ENCODE measurements at places on chromosomes 4 and X. TPM values are rescaled to one million over a fixed set of nuclear protein-coding genes. Genes with fewer than 3 reads are reported as not detected.
A peak's percentile ranks its signal among the peaks of the same experiment; 100 is the strongest.

Gene CT45A3
- polyA plus RNA-seq = not detected

DNA sequence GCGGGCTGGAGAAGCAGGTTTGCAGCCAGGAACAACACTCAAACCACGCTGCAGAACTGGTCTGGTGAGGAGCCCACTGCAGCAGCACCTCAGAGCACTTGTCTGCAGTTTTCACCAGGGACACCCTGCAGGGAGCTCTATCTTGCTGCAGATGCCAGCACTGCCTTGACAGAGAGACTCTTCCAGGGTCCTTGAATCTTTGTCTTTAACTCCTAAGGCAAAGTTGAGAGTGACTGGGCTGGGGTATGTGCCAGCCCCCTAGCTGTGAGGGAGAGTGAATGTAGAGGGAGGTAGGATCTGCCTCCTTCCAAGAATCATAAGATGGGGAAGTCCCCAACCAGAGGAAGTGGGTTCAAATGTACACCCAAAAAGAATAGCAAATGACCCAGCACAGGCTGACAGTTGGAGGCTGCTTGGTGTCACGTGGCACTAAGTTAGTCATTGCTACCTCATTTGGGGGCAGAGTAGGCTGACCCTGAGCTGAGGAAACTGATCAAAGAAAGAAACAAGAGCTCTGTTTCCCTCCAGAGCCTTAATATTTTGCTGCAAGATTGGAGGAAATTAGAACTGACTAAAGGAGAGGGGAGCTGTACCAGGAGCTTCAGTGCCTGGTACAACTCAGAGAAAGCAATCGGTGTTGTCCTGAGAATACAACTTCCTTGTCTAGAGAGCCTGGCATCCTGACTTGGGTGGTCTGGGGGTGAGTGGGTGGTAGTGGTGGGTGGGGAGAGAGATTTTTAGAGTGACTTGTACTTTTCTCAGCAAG lies 28.2 kb upstream of the HUWE1 start:
- peak overlapping the region; percentile 75 for H3K4me3 ChIP-seq
- peaks cover 50% of the 10 kb centered on the region for H3K4me1 ChIP-seq
- DNase-seq = peak; percentile 65
- H3K36me3 ChIP-seq = no peaks in the 10 kb centered on the region
- peaks cover 2% of the 10 kb centered on the region for H3K27me3 ChIP-seq
- H3K27ac ChIP-seq = peak overlapping the region; percentile 98

DNA sequence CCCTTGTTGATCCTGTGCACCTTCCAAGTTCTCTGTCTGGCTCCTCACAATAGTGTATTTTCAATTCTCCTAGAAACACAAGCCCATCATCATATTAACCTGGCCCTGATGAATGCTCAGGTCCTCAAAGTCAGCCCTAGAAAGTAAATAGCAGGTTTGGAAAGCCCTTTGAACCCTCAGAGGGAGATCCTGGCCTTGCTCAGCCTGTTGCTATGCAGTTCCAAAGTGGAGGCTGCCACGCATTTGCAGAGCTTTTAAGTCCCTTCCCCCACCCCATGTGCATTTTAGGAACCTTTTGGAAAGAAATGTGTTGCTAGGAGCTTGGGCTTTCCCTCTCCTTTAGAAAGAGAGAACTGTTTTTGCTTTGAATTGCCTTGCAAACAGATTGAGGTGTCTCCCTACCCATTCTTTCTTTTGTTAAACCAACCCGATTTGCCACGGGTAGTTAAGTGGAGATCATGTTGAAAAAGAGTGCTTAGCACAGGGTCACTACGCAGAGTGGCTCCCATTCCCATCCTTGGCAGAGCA lies 12.2 kb downstream of the MAMLD1 start:
- no peak overlapping the region for H3K27ac ChIP-seq
- no peak for DNase-seq

GRCh38 chr4:119035951-119036737 lies 99.5 kb upstream of the MYOZ2 start:
- no peak for DNase-seq
- no peaks in the 10 kb centered on the region for H3K36me3 ChIP-seq
- no peaks in the 10 kb centered on the region for H3K4me1 ChIP-seq
- no peak overlapping the region for H3K4me3 ChIP-seq
- H3K27me3 ChIP-seq = peaks cover 2% of the 10 kb centered on the region
- H3K27ac ChIP-seq = no peak overlapping the region

DNA sequence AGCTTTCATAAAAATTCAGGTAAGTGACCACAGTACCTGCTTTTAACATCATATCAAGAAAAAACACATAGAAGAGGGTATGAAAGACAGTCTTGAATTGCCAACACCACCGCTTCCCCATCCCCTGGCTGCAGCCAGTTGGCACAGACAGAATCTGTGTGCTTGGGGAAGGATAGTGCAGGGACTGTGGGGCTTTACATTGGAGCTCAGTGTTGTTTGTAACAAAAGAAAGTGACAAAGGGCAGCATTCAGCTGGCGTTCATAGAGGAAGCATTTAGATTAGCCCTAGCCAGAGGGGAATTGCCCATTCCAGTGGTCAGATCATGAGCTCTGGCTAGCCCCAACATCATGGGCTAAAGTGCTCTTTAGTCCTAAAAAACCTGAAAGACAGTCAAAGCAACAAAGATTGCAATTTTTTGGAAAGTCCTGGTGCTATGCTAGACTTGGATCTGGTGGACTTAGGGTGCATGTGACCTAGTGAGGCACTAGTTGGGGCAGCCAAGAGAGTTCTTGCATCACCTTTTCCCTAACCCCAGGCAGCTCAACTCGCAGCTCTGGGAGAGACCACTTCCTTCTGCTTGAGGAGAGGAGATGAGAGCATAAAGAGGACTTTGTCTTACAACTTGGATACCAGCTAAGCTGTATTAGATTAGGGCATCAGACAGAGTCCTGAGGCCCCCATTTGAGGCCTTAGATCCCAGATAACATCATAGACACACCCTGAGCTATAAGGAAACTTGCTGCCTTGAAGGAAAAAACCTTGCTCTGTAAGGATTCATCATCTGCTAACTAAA lies 1602.4 kb upstream of the ADGRL3 start:
- H3K27ac ChIP-seq = no peak overlapping the region
- no peak overlapping the region for H3K4me3 ChIP-seq
- no peaks in the 10 kb centered on the region for H3K36me3 ChIP-seq

- H3K4me3 ChIP-seq = no peak overlapping the region
- no peaks in the 10 kb centered on the region for H3K36me3 ChIP-seq
- DNase-seq = no peak
- H3K27me3 ChIP-seq = peaks cover 5% of the 10 kb centered on the region
- H3K27ac ChIP-seq = no peak overlapping the region
- H3K4me1 ChIP-seq = no peaks in the 10 kb centered on the region
Observed at GRCh38 chr4:77413766-77414165, 191.9 kb upstream of the CXCL13 start.

Gene CCKAR
- polyA plus RNA-seq = not detected
